Activated effector memory CD4-positive, alpha-beta T cell treated with Interleukin-2 at 50 U/mL for 16 hours (primary cell): ENCODE measurements at places on chromosomes 16 and 17.

DNA sequence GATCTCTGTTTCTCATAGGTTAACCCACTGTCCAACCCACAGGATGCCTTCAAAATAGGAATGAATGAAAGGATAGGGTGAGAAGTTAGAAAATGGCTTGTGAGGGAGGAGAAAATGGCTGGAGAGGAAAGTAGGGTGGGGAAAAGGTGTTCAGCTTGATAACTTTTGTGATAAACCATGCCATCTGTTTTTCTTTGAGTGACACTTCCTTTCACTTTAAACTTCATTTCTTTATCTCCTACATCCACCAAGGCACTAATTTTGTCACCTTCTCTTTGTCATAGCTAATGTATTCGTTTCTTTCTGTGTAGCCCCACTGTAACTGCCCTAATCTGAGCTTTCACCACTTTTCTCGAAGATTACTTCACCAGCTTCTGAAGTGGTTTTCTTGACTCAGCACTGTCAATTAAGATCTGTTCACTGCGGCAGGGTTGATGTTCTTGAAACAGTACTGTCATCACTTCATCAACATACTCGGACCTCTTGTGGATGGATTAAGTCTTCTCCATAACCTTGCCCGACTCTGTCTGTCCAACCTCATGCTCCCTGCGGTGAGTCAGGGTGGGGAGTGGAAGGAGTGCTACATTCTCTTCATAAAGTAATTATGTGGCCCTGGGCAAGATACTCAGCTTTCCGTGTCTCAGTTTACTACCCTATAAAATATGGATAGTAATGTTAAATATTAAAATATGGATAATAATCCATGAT, 5.5 kb upstream of the KRT10 start:
- DNase-seq, result no peak

- DNase-seq, result no peak
Measured at GRCh38 chr17:78745407-78746088, 36.5 kb downstream of the CYTH1 start.

DNA sequence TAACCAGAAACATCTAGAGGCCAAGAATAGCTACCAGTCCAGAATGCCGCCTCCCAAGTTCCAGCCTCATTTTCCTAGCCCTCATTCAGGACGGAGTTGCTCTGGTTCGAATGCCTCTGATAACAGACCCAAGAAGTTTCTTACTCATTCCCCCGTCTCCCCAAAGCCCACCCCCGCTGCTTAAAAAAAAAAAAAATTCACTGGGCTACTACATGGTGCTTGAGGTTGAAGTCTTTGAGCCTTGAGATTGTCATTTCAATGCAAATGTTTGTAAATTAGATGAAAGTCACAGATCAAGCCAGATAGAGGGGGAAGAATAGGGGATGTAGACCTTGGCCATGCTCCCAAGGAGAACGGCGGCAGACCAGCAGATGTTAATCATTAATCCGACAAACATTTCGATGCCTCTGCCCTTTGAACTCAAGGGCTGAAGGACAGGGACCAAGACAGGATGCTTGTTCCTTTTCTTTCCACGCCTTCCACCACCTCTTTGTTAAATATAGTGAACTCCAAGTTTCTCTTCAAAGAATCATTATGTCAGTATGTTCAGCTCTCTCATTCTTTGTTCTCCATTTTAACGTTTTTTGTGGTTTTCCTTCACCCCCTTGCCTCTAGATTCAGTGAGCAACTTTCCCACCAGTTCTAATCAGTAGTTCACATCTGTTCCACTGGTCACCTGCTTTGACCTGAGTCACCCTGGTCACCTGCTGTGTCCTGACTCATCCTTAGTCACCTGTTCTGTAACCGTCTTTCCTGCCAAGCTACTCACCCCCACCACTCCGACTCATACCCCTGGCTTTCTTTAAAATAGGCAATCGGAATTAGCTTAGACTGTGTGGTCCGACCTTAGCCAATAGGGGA, 190.3 kb downstream of the CPPED1 start:
- no peak for DNase-seq

DNA sequence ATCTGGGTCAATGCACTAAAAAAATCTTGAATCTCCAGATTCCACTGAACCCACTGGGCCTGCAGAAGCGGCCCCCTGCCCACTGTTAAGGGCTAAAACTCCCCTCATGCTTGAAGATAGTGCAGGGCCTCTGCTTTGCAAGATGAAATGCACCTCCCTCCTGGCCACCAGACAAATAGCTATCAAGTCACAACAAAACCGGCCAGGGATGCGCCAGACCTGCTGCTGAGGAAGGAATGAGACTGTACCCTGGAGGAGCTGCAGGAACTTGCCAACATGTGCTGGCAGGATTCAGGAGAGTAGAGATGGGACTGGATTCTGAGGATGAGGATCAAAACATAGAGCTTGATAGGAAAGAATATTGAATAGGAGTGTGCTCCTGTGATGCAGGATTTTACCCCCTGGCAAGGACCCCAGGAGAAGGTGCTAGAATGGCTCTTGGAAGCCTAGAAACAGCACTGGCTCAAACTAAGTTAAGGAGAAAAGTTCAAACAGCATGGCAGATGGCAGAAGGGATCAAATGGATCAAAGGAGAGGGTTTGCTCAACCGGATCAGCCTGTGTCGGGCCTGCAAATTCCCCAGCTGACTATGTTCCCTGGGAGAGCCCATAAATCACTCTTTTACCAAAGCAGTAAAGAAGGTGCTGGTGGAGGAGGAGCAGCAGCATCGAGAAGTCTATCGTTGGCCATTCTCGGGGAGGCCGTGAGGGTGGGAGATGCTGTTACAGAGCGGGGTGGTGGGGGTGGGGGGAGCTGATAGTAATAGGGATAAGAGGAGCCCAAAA, 27.2 kb upstream of the XYLT2 start:
- DNase-seq, result no peak

DNA sequence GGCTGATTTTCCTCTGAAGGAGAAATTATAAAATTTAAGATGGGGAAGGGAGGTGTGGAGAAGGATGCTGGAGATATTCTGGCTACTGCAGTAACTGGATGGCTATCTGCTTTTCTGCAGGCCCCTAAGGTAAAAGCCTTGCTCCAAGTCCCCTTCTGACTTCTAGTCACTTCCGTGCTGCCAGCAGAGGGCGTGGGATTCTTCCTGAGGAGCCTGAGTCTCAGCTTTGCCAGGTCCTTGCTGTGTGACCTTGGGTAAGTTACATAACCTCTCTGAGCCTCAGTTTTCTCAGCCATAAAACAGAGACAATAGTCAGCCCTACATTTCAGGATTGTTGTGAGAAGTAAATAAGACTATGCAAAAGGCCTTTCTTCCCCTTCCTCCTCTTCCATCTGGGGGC, 24.3 kb upstream of the TMEM220 start:
- DNase-seq, result no peak

DNA sequence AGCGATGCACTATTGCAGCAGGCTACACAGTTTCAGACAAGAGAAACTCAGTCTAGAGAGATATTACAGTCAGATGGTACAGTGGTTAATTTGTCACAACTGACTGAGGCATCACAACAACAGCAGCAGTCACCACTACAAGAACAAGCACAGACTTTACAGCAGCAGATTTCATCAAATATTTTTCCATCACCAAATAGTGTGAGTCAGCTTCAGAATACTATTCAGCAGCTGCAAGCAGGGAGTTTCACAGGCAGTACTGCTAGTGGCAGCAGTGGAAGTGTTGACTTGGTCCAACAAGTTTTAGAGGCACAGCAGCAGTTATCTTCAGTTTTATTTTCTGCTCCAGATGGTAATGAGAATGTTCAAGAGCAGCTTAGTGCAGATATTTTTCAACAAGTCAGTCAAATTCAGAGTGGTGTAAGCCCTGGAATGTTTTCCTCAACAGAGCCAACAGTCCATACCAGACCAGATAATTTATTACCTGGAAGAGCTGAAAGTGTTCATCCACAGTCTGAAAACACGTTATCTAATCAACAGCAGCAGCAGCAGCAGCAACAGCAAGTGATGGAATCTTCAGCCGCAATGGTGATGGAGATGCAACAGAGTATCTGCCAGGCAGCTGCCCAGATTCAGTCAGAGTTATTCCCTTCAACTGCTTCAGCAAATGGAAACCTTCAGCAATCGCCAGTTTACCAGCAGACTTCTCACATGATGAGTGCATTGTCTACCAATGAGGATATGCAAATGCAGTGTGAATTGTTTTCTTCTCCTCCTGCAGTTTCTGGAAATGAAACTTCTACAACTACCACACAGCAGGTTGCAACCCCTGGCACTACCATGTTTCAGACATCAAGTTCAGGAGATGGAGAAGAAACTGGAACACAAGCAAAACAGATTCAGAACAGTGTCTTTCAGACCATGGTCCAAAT, 34.1 kb downstream of the NQO1 start:
- no peak for DNase-seq

DNA sequence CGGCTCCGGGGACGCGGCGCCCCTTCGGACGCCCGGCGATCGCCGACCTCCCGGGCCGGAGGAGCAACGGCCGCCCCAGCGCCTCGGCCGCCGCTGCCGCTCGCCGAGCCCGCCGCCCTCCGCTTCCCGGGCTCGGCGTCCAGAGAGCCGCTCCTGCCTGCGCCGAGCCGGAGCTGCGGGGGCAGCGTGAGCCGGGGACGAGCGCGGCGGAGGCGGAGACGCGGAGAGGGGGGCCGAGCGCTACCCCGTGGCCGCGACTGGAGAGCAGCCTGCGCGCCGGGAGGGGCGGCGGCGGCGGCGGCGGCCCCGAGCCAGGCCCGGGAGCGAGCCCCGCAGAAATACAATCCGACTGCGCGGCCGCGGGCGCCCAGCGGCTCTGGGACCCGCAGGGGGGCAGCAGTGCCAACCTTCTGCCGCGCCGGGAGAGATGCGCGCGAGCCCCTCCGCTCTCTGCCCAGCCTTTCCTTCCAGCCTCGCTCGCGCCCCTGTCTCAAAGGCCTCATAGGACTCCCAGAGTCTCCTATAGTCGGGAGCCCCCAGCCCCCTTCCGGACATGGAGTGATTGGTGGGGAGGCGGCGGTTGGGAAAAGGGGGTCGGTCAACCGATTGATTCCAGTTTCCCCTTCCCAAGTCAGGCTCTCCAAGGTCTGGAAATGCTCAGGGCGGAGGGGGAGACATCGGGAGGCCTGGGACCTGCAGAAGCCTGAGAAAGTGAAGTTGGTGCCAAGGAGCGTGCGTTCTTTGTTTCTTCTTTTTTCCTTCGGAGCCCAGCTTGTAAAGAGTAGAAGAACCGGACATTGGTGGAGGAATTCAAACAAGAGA, 1.0 kb upstream of the SDK2 start:
- no peak for DNase-seq

DNA sequence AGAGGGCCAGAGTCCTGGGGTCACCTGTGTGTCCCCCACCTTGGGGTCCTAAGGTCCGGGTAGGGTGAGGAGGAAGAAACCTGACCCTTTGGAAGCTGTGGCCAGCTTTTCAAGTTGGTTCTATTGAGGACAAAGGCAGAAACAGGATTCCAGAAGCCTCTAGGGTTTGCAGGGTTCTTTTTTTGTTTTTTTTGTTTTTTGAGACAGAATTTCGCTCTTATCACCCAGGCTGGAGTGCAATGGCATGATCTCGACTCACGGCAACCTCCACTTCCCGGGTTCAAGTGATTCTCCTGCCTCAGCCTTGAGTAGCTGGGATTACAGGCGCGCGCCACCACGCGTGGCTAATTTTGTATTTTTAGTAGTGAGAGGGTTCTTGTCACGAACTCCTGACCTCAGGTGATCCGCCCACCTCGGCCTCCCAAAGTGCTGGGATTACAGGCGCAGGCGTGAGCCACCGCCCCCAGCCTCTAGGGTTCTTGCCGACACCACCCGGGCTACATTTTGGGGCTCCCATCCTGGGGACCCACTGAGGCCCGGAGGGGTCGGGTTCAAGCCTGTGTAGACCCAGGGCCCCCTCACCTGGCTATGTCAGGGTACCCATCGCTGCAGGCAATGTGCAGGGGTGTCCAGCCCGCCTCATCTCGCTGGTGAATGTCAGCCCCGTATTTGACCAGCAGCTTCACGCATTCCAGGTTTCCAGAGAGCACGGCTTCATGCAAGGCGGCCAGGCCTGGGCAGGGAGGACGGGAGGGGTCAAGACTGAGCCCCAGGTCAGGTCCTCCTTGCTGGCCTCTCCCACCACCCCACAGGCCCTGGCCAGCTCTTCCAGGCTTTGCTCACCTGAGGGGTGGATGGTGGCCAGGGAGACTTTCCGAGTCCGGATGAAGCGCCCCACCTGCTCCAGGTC, 674 bp downstream of the PPP1R27 start:
- no peak for DNase-seq

DNA sequence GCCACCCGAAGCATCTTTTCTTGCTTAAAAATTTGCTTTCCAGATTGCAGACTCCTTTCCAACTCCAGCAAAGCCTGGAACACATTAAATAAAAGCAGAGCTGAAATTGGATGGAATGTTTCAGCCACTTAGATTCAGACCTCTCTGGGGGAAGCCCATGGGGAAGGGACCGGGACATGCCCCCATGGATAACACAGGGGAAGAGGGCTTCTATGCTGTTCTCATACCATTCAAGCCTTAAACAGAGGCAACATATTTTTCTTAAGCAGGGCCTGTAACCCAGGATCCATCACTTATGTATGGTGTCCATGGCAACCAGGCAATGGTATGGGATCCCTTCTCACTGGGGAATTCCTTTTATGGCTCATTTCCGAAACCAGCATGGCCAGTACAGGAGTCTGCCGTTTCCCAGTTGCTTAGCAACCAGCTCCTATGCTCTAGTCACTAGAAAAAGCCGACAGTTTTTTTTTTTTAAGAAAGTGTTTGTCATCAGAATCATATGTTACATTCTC, 62.0 kb upstream of the MARCHF10 start:
- DNase-seq, result no peak

DNA sequence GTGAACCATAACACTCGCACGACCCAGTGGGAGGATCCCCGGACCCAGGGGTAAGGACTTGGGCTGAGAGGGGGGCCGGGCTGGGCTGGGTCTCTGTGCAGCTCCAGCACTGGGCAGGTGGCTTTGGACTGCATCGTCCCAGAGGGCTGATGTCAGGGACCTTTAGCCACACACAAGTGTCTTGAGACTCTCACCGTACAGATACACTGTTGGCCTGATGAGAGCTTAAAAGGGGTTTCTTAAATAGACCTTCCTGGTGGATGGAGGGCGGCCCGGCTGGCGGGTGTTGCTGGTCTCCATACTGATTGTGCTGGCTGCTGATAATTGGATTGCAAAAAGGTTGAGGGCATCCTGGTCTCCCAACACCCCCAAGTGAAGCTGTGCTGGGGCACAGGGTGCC, 21.7 kb upstream of the CLEC18A start:
- no peak for DNase-seq

DNA sequence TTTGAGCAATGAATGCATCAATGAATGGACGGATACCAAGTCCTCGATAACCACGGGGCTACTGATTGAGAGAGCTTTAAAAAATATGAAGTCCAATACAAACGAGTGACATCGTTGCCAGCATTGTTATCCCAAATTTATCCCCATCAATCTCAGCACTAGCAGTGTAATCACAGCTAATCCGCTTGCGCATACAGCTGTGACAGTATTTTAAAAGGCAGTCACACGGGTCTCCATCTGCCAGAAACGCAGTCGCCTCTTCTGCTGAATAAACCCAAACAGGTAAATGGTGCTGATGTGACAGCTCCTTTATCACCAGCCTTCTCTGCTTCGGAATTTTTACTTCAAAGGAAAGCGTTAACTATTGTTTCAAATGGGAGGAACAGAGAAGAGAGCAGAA, 311.1 kb downstream of the XYLT1 start:
- no peak for DNase-seq

GRCh38 chr17:81340607-81341515, 45.8 kb upstream of the SLC38A10 start:
- no peak for DNase-seq
